Stimulated activated naive CD8-positive, alpha-beta T cell treated with anti-CD3 and anti-CD28 coated beads, Interleukin-15, amount 100 ng/mL, for 72 hours (primary cell): ENCODE measurements at places on chromosomes 1 and 21.

DNA sequence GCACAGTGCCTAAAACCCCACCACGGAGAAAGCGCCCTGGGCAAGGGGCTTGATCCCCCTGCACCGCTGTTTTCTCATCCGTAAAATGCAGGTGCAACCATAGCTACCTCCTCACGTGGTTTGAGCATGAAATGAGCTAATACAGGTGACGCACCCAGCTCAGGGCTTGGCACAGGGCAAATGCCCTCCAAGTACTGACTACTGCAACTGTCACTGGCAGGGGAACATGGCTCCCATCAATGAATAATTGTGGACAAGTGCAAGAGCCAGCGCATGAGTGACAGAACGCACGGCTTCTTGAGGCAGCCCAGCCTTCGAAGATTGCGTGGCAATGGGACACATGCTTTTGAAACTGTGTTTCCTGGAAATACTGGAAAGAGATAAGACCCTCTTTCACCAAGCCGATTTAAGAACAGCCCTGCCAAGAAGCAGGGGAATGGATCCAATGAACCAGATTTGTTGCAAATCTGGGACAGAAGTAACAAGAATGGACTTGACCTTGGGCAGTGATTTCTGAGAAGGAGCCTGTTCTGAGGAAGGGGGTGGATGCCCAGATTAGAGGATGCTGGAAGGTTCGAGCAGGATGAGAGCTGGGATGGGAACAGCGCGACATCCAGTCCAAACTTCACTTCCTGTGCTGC, 92.8 kb upstream of the IFFO2 start:
- DNase-seq = no peak

GRCh38 chr1:207124389-207124788, 20.4 kb downstream of the C4BPA start:
- DNase-seq = no peak

GRCh38 chr1:17258116-17258757, 9.3 kb downstream of the PADI3 start:
- no peak for DNase-seq

GRCh38 chr1:59062743-59063142, 234.2 kb upstream of the FGGY start:
- DNase-seq = no peak

GRCh38 chr21:44790368-44790767, 11.3 kb downstream of the UBE2G2 start:
- DNase-seq = no peak

- DNase-seq = peak; percentile 81
Measured at GRCh38 chr1:8317647-8318381, at the start of gene SLC45A1. SLC45A1 (plus strand) TSS chr1:8318114; CDS start chr1:8324330, 6,216 bp downstream.
